ENCODE measurements at places on chromosomes 2 and 18.

DNA sequence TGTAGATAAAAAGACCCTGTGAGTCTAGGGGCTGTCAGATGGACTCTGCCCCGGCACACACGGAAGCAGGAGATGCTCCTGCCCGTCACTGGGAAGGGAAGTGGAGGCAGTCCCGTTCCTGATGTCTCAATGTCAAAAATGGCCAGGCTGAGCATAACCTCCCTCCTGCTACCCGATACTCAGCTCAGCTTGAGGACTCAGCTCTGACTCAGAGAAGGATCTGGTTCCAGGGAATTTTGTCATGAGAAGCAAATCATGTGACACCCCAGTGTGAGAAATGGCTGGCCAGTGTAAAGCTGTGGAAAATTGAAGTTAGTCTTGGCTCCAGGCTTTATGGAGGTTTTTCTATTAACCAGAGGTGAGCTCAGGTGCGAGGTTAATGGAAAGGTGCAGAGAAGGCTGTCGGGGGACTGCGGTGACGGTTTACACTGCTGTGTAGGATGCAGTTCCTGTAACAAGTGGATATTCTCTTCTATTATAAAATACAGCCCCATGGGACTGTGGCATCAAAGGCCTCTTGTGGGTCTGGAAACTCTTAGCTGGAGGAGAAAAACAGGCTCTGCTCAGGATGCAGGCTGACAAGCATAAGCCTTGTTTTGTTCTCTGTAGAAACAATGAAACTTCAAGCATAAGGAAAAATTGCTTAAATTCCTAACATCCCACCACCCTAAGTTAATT is 24.7 kb upstream of the AGAP1 start:
- no peaks in the 10 kb centered on the region for H3K4me1 ChIP-seq
- H3K4me3 ChIP-seq, result no peak overlapping the region
- H3K27me3 ChIP-seq, result no peaks in the 10 kb centered on the region

DNA sequence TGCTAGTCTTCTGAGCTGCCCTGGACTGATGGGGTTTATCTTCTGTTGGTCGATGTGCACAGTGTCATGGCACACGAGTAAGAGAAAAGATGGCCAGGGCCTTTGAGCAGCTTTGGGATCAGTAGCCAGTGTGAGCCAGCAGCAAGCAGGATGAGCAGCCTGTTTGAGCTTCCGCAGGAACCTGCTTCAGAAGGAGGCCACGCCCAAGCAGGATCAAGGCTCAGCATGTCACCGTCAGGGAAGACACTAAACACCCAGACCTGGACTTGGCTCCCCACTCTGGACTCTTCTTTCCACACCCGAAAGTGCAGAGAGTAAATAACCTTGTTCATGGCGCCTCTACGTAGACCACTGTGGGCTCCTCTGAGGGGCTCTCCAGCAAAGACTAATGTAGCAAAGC is 25.2 kb upstream of the ASB1 start:
- H3K27me3 ChIP-seq, result no peaks in the 10 kb centered on the region
- no peak overlapping the region for H3K27ac ChIP-seq
- no peaks in the 10 kb centered on the region for H3K4me1 ChIP-seq
- no peaks in the 10 kb centered on the region for H3K36me3 ChIP-seq
- DNase-seq, result no peak

GRCh38 chr2:82657106-82657505 is 1802.0 kb downstream of the SUCLG1 start:
- H3K36me3 ChIP-seq, result no peaks in the 10 kb centered on the region
- no peak overlapping the region for H3K27ac ChIP-seq
- no peaks in the 10 kb centered on the region for H3K4me1 ChIP-seq
- H3K4me3 ChIP-seq, result no peak overlapping the region

GRCh38 chr2:27988718-27989117 is 98.2 kb downstream of the BABAM2 start:
- DNase-seq, result no peak
- H3K27me3 ChIP-seq, result no peaks in the 10 kb centered on the region
- H3K4me3 ChIP-seq, result no peak overlapping the region
- no peaks in the 10 kb centered on the region for H3K36me3 ChIP-seq

DNA sequence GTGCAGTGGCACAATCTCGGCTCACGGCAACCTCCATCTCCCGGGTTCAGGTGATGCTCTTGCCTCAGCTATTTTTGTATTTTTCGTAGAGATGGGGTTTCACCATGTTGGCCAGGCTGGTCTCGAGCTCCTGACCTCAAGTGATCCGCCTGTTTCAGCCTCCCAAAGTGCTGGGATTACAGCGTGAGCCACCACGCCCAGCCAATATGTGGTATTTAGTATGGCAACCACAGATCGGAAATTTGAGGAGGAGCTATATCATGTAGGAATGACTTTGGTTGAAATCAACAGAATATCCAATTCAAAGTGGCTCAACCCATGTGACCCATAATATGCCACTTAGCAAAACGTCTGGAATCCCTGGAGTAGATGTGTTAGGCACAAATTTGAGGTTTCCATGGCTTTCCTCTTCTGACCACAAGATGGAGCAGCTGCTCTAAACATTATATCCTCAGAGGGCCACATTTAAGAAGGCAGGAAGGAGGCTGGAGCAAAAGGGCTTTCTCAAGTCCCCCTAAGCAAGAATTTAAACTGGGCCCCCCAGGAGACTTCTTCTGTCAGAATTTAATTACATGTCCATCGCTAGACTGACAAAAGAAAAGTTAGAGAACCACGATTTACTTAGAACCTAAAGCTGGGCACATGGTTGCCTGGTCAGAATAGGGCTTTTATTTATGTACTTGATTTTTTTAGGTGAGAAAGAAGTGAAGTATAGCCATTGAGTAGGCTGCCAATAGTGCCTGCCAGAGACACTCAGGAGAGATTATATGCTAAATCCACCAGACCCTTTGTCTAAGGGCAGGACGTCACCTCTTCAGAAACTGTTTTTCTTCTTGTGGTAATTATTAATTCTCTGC is 49.6 kb upstream of the ITSN2 start:
- H3K27ac ChIP-seq, result no peak overlapping the region
- H3K4me1 ChIP-seq, result no peaks in the 10 kb centered on the region
- no peak for DNase-seq
- no peak overlapping the region for H3K4me3 ChIP-seq
- H3K27me3 ChIP-seq, result no peaks in the 10 kb centered on the region

- H3K4me1 ChIP-seq, result no peaks in the 10 kb centered on the region
- no peak for DNase-seq
- no peaks in the 10 kb centered on the region for H3K36me3 ChIP-seq
- no peaks in the 10 kb centered on the region for H3K27me3 ChIP-seq
- no peak overlapping the region for H3K4me3 ChIP-seq
Observed at GRCh38 chr2:124476291-124476690, 451.2 kb downstream of the CNTNAP5 start.
